ENCODE measurements at places on chromosomes 13 and 19.

DNA sequence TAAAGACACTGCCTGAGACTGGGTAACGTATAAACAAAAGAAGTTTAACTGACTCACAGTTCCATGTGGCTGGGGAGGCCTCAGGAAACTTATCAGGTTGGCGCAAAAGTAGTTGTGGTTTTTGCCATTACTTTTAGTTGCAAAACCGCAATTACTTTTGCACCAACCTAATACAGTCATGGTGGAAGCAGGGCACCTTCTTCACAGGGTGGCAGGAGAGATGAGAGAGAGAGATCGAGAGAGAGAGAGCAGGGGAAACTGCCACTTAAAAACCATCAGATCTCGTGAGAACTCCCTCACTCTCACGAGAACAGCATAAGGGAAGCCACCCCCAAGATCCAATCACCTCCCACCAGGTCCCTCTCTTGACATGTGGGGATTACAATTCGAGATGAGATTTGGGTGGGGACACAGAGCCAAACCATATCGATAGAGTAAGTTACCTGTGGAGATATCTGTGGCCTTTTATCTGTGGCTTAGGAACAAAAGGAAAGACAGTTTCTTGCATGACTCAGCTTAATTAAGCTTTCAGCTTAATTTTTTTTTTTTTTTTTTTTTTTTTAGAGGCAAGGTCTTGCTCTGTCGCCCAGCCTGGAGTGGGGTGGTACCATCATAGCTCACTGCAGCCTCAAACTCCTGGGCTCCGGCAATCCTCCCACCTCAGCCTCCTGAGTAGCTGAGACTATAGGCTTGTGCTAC, 7.6 kb upstream of the CABP5 start:
- DNase-seq: no peak

DNA sequence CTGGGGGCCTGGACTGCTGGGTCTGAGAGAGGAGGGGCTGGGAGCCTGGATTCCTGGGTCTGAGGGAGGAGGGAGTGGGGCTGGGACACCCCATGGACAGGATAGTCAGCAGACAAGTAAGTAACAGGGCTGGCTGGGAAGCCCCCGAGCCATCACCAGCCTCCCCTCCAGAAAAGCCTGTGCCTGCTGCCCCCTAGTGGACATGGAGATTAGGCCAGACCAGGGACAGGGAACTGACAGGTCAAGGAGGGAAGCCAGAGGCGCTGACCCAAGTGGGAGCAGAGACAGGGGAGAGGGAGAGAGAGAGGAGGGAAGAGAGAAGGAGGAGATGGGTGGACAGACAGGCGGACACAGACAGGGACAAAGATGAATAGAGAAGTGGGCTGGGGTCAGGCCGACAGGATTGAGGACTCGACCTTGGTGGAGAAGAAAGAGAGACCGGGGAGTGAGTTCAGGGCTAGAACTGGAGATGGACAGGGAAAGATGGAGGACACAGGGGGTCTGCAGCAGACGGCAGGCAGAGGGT, 6.7 kb upstream of the ERFL start:
- peak; percentile 59 for DNase-seq

DNA sequence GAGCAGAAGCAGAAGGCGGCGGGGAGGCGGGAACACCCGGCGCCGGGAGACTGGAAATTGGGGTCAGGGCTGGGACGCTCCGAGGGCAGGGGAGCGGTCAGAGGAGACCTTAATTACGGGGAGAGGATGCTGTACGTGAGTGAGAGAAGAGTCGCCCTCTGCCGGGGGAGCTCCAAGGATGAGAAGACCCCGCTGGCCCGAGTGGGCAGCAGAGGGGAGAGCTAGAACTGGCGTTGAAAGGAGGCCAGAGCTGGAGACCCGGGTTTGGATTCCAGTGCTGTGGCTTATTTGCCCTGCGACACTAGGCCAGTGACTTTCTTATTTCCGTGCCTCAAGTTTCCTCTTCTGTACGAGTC, 536 bp downstream of the FAM32A start:
- peak; percentile 50 for DNase-seq

DNA sequence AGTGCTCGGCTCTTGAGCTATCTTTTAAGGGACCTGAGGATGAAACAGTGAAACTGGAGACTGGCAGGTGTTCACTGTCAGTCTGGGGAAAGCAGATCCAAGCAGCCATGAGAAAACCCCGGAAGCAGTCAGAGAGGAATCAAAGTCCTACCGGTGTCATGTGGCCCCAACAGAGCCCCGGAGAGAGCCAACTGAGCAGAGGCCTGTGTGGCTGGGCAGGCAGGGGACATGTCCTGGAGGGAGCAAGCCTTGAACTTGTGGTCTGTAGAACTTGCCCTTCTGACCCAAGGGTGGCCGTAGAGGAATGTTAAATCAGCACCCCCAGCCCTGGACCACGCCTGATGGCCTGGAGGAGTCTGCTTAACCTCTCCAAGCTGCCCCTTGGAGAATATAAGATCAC, 113.7 kb upstream of the ZNF507 start:
- no peak for DNase-seq

GRCh38 chr13:52746141-52746540, 6.5 kb upstream of the CNMD start:
- no peak for DNase-seq

All from ACHN (cell line).